ENCODE measurements at places on chromosomes 7 and 10.

DNA sequence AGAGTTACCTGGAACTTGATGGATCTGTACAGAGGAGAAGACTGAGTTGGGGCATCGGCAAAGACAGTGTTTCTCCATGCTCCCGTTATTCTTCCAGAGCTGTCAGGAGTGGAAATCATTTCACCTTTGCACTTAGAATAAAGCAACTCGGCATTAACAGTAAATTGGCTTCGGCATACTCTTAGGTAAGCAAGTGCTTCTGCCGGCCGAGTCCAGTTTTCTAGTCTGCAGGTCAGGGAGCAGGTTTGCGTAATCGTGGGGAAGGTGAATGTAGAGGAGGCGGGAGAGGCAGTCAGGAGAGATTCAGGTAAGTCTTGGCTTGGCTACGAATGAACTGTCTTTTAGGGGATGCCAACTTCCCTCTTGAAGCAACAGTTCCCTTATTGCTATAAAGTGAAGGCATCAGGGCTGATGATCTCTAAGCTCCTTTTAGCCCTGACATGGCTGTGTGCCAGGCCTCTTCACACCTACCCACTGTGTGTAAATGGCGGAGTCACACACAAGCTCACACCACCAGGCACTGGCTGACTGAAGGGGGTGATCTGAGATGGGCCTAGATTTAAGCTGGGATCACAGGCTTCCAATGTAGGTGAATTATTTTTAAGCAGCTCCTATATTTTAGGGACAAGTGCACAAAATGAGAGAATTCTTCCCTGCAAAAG, 127.1 kb downstream of the GATA3 start:
- DNase-seq, result no peak

DNA sequence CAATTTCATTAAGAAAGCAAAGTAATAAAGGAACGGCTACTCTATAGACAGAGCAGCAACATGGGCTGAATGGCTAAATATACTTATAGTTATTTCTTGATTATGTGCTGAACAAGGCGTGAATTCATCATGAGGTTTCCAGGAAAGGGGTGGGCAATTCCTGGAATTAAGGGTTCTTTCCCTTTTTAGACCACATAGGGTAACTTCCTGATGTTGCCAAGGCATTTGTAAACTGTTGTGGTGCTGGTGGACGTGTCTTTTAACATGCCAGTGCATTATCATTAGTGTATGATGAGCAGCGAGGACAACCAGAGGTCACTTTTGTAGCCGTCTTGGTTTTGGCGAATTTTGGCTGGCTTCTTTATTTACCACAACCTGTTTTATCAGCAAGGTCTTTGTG, 28.5 kb upstream of the ZMYND11 start:
- no peak for DNase-seq

DNA sequence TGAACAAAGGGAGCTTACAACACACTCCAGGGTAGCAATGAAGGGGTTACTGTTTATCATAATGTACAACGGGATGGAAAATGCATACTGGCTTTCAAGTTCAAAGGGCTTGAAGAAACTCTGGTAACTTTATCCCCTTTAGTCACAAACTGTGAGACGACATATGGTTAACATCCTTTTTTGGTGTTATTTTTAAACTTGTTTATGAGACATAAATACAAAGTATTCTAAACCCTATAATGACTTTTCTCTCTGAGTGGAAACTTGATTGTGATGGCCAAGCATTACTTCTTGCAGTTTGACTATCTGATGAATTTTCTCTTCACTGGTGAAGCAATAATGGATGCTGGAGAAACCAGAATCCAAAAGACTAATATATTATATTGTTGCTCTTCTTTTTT, 62.0 kb upstream of the SEMA3A start:
- DNase-seq, result no peak

- DNase-seq, result no peak
Measured at GRCh38 chr10:35638101-35638500, 4.0 kb downstream of the FZD8 start.

DNA sequence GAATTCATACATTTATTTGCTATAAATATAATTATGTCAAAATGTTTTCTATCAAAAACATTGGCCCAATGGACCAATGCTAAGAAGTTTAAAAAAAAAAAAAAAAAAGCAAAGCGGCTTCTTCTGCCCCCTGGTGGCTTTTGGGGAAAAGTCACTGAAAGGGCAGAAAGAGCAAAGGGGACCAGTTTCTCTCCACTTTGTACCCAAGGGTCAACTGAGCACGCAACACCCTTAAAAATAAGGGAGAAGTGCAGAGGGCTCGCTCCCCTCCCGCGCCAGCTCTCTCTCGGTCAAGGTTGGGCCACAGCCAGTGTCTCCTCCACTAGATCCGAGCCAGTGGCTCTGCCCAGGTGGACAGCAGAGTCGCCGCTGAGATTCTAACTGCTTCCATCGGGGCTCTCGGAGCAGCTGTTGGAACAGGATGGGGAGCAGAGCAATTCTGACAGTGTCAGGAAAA, 136.4 kb upstream of the FGFR2 start:
- DNase-seq, result no peak

- DNase-seq, result no peak
Measured at GRCh38 chr7:134834689-134835462, 55.4 kb downstream of the CALD1 start.

DNA sequence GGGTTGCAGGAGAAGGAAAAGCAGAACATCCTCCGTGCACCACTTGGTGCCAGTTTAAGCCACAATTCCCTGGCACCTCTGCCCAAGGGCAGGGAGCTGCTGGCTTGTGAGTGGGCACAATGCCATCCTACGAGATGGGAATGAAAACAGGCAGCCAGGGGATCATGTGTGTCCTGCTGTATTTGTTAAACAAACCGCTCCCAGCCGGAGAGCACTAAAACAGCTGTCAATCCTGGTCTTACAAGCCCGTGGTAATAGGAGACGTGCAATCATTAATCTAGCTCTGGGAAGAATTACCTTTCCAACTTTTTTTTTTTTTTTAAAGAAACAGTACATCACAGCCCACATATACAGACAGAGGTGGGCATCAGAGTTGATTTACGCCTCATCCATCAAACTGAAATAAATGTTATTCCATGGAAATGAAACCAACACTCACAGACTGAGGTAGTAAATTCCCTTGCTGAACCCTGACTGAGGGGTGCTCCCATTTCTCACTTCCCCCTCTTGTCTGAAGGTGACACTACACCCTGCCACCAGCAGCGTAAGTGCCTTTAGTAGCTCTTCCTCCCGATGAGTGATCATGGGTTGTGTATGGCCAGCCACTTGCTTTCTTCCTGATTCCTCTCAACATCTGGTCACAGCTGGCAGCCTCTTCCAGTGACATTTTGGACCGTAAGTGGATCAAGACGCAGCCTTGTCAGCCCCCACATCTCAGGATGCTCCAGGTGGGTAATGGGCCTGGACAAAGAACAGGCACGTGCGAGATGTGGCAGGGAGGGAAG, 143.8 kb downstream of the TEX36 start:
- no peak for DNase-seq

- DNase-seq, result no peak
Measured at GRCh38 chr7:82129091-82129490, 314.5 kb downstream of the CACNA2D1 start.

DNA sequence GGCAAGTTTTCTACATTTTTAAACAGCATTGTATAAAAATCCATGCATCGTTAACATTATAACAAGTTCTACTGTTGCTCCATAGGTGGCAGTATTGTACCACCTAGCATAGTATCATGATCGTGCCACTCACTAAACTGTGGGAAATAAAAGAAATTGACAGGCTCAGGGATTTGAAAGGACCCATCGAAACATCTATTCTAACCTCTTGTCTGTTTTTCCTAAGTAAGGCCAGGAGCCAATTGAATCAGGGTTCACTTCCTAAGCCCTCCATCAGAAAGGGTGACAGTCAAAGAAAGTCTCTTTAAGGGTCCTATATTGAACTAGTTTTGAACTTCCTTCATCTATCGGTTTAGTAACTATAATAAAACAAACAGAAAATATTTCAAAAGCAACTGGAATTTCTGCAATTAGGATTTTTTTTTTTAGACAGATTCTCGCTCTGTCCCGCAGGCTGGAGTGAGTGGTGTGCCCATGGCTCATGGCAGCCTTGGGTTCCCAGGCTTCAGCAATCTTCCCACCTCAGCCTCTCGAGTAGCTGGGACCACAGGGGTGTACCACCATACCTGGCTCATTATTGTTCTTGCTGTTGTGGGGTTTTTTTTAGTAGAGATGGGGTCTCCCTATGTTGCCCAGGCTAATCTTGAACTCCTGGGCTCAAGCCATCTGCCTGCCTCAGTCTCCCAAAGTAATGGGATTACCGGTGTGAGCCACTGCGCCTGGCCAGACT, 9.4 kb downstream of the HACD1 start:
- DNase-seq, result no peak

DNA sequence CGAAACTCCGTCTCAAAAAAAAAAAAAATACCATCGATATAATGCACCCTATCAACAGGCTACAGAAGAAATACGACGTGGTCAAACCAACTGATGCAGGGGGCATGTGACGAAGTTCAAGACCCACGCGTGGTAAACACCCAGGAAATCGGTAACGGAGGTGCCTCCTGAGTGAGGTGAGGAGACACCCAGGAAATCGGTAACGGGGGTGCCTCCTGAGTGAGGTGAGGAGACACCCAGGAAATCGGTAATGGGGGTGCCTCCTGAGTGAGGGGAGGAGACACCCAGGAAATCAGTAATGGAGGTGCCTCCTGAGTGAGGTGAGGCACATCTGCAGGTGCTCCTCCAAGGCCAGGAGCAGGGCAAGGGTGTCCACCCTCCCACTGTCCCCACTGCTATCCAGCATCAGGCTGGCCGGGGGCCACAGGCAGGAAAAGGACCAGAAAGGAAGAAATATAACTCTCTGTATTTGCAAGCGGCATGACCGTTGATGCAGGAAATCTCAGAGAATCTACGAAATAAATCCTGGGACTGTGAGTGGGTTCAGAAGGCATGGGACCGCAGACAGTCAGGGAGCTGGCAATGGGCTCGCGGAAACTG, 10.7 kb upstream of the GPR146 start:
- no peak for DNase-seq

GRCh38 chr7:130481898-130482297, 10.0 kb upstream of the MEST start:
- DNase-seq, result no peak

GRCh38 chr7:26850193-26850651, 14.2 kb downstream of the SKAP2 start:
- DNase-seq, result no peak

Data from activated naive CD4-positive, alpha-beta T cell treated with anti-CD3 and anti-CD28 coated beads, Interleukin-2, amount 50 U/mL, for 16 hours (primary cell).